ENCODE measurements at places on chromosomes 2 and 18.

- DNase-seq: no peak
These were observed 364.0 kb downstream of the LRATD1 start for GRCh38 chr2:14996351-14997014.

DNA sequence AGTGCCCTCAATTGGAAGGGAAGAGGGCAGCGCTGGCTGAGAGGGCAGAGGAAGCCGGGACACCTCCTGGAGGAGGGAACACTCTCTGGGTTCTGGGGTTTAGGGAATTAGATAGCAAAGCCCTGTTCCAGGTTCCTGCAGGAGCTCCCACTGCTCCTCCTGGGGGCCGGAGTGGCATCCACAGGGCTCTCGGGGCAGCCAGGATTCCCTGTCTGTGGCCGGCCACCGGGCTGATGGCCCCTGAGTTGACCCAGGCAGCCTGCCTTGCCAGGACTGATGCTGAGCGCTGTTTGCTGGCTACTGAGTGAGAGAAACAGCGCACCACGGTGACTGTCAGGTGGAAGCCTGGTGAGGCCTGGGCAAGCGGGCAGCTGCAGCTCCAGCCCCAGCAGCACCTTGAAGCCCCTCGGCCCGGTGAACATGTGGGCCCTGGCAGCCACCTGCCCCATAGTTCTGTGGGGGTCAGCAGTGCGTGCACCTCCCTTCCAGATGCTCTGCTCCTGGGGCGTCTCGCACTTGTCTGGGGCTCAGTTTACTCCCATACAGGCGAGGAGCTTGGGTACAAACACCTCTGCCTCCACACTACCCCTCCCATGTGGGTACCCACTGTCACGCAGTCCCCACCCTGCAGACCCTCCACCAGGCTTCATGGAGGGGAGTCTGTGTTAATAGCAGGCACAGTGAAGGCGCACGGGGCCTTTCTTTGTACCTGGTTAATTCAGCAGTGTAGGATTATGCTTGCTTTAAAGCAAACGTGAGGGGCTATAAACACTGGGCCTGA lies 7.7 kb upstream of the ALLC start:
- DNase-seq: no peak

- no peak for DNase-seq
These were observed 95.6 kb upstream of the KCNH7 start for GRCh38 chr2:162934191-162934590.

DNA sequence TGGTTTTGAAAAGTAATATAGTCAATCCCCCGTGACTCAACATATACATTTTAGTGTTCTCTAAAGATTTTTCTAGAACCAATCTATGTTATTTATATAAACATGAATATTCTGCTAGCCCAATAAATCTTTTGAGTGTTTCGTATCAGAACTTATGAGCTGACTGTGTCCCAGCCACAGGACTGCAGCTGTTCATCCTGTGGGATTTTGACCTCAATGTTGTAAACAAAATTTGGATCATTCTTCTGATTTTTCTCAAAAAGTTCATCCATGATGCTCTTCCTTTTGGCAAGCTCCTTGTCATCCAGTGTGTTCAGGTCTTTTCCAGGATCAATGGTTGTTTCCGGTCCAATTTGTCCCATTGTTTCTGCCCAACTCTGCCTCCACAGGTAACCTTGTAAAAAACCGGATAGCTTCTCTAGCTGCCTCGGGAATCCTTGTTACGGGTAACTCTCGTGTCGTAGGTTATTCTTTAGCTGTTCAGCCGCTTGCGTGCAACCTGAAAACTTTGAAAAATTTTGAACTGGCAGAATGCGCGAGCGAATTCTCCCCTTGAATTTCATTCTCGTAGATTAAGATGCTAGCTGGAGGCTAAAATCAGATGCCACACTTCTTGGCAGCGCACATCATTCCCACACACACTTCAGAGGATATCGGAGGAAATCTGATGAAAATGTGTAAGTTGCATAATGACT lies 195.2 kb downstream of the SH3BP4 start:
- no peak for DNase-seq

GRCh38 chr18:43587538-43588153 lies 310.4 kb upstream of the SYT4 start:
- DNase-seq: peak; percentile 9

GRCh38 chr18:8049147-8049546 lies 482.0 kb downstream of the PTPRM start:
- no peak for DNase-seq

DNA sequence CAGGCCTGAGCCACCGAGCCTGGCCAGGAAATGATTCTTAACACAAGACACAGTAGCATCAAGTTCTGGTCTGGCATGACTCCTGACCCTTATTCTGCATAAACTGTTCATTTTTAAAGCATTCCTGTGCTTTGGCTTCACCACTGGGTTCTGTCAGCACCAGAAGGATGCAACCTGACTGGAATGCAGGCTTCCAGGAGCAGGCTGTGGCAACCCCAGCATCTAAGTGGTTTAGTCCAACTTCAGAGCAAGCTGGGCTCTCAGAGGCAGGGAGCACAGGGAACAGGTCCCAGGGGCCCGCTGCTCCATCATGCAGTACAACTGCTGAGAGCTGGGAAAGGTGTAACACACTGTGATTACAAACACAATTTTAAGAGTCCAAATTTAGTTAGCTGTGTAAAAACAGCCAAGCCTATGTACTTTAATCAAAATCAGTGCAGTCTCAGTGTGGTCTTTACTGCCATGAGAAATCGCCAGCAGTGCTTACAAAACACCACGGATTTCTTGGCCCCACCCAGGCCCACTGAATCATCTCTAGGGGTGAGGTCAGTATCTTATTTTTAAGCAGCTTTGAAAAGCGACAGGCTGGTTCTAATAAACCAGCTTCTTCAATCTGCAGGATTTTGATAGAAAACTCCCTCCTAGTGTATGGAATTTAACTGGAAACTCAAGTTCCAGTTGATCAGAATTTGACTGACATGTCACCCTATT lies 44.4 kb upstream of the TMEM182 start:
- DNase-seq: no peak

DNA sequence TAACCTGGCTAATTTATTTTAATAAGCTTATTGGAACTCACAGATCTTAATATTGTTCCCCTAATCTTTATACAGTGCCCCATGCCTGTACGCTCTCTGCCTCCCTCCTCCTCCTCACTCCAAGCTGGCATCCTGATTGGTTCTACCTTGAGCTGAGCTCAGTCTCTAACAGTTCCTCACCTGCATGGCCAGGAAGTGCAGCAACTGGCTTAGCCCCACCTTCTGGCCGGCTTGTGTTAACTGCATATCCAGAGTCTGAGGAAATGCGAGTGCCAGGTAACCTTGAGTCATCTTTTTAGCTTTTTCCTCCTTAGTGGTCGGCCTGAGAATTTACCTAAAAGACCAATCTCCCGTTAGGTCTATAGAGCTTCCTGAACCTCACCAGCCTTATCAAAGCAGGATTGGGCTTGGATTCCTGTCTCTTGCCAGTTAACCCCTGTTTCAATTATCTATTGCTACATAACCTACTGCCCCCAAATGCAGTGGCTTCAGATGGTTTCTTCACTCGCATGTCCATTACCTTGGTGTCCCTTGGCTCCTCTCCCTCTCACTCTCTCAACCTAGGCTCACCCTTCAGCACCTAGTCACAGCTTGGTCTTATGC lies 89.5 kb upstream of the STK39 start:
- DNase-seq: peak; percentile 75

- DNase-seq: peak; percentile 42
These were observed 40.6 kb upstream of the MAP2 start for GRCh38 chr2:209383212-209383611.

DNA sequence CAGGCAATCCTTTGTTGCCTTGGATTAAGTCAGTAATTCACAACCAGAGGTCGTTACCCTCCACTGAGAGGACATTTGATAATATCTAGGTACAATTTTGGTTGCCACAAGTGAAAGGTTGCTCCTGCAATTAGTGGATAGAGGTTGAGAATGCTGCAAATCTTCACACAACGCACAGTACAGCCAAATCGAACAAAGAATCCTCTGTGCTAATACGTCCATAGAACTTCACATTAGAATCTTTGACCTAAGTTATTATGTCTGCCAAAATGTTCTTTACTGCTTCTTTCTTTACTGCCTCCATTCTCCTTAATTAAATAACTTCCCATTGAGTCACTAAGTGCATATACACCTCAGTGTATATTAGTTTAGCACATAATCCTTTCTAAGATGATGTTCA lies 879.5 kb downstream of the TRIB2 start:
- DNase-seq: no peak

DNA sequence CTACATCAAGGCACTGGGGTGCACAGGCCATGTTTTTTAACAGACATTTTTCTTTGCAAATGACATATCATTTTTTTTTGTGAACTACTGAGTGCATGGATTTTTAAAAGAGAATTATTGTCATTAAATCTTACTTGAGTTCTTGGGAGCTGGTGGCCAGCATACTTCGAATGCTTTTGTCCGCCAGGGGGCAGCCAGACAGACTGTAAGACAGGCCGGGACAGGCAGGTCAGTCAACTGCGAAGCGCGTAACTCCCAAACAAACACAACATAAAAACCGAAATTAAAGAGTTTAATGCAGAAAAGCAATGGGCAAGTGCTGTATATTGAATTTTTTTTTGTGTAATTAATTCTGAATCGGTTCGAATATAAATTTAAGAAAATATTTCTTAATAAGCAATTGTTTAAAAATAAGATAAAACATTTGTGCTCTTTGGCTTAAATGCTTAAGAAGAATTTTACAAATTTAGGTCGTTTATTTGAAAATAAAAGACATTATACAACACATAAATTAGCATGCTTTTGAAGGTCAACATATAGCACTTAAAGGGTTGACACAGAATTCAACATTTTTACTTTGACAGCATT lies 142.2 kb upstream of the PXDN start:
- DNase-seq: no peak

DNA sequence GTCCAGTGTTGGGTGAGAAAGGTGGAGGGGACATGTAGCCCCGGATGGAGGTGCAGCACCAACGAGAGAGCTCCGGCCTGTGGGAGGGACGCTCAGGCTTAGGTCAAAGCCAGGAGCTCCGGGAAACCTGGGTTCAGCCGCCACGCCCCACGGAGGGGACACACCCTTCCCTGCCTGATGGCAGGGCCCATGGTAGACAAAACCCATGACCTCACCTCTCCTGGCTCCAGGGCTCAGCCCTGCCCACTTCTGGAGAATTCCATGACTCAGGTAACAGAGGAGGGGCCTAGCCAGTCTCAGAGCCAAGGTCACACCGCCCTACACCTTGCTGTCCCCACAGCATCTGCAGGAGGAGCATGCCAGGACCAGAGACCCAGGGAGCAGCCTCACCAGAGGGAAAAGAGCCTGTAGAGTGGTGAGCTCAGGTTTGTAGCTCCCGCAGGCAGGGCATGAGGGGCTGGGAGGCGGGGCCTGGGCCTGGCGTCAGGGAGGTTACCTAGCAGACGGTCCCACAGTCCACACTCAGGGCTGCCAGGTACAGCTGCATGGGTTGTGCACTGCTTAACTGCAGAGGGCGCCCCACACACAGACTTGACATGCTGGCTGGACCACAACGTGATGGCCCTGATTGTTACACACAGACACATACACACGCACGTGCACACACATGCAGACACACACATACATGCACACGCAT lies 70.8 kb upstream of the SMAD7 start:
- no peak for DNase-seq

GRCh38 chr2:63755965-63756364 lies 85.7 kb upstream of the UGP2 start:
- no peak for DNase-seq

DNA sequence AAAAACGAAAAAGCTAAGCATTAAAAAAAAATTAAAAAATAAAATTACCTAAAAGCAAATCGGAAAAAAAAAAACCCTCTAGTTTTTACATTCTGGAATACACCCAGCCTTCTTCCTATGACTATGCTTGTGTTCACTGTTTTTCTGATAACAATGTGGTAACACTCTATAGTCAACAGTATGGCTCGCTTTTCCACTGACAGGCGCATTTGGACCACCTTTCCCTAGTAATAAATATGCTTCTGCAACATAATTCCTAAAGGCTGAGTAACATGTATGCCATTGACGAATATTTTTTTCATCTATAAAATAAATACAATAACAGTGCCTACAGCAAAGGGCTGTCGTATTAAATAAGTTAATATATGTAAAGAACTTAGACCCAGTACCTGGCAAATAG lies 27.9 kb downstream of the NOL10 start:
- no peak for DNase-seq

- DNase-seq: no peak
These were observed 155.4 kb upstream of the VRK2 start for GRCh38 chr2:57891086-57891712.

DNA sequence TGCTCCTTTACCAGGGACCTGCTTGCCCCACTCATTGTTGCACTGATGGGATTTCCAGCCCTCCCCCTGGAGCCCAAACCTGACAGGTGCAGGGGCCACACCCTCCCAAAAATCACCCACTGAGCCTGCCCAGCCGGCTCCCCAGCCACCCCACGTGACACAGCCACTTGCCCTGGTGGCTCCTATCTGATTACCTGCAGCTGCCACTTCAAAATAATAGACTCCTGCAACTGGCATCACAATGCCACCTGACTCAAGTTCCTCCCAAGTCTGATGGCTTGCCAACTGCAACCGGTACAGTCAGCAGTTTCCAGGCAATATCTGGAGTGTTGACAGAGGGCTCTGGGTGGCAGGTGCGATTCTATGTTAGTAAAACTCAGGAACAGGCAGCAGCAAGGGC lies 66.2 kb downstream of the CRACDL start:
- DNase-seq: peak; percentile 96

GRCh38 chr2:69827796-69828540 lies 1.5 kb upstream of the GMCL1 start:
- no peak for DNase-seq

- no peak for DNase-seq
These were observed 26.6 kb downstream of the ZSWIM2 start for GRCh38 chr2:186822323-186822722.

- DNase-seq: no peak
These were observed 13.3 kb upstream of the FAP start for GRCh38 chr2:162256591-162256991.

DNA sequence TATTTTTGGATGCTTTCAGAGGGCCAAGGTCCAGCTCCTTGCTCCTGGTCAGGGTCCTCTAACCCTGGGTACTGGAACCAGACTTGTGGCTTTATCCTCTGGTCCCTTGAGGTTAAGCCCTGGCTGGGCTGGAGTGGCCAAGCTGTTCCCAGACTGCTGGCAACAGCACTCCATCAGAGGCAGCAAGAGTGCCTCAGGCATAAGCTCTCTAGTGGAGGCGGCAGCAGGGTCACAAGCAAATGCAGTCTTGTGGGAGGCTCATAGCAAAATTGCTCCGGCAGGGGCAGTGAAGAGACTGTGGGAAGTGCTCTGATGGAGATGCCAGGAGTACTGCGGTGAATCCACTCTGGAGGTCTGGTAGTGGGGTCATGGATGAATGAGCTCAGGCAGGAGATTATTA lies 128.9 kb upstream of the OTOS start:
- DNase-seq: no peak

DNA sequence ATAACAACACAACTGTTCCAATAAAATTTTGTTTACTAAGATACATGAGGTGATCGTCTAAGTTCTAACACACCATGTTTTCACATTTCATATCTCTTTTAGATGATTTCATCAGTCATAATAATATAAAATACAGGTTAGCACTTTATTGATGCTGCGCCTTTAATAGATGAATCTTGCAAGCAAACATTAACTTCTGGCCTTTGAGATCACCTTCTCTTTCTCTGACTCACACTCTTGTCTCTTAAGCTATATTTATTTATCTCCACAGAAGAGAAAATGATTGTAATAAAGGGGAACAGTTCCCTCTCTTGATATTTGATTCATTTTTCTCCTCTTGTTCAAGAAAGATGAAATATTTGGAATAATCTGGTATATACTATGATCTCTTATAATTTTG lies 603.3 kb upstream of the POU3F3 start:
- DNase-seq: no peak
